ENCODE measurements at places on chromosomes 5 and 9.

DNA sequence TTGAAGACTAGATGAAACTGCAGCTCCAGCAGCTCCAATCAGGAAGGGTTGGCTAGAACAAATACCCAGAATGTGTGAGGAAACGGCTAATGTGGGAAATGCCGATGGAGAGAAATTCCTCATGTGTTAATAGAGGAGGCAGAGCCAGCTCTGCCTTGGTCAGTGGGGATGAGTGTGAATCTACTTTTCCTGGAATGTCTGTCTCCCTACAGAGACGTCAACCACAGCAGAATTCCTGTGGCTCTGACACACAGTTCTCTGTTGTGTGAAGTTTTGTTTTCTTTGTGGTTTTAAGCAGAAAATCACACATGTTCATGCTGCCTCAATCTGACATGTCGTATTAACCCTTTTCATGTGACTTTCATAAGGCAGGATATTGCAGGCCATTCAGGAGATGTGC is 476.6 kb upstream of the WWC1 start:
- no peak for DNase-seq

GRCh38 chr5:79560771-79561524 is 47.0 kb upstream of the HOMER1 start:
- DNase-seq, result no peak

- DNase-seq, result no peak
Observed at GRCh38 chr9:91646702-91647101, 223.1 kb upstream of the NFIL3 start.

DNA sequence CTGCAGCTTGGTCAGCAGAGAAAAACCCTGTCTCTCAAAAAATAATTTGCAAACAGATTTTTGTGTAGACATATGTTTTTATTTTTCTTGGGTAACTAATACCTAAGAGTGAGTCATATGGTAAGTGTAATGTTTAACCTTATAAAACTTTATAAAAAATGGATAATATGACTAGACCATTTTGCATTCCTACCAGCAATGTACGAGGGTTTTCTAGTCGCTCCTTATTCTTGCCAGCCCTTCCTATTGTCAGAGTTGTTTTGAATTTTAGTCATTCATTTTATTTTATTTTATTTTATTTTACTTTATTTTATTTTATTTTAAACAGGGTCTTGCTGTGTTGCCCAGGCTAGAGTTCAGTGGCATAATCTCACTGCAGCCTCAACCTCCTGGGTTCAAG is 37.8 kb downstream of the RABGAP1 start:
- no peak for DNase-seq

DNA sequence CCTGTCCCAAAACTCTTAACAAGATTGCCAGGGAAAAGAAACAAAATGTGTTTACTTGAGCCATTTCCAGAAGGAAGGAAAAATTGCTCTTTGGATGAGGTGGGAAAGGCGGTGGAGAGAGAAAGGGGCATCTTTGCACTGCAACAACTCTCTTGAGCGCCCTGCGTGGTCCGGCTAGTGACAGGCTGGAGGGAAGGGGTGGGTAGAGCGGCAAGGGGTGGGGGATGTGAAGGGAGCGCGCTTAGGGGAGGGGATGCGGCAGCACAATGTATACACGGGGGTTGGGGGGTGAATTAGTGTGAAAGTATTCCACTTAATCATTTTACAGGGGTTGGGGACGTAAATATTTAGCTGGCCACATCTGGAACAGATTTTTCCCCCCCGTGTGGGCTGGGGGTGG is 1.3 kb downstream of the FGF10 start:
- DNase-seq, result no peak

DNA sequence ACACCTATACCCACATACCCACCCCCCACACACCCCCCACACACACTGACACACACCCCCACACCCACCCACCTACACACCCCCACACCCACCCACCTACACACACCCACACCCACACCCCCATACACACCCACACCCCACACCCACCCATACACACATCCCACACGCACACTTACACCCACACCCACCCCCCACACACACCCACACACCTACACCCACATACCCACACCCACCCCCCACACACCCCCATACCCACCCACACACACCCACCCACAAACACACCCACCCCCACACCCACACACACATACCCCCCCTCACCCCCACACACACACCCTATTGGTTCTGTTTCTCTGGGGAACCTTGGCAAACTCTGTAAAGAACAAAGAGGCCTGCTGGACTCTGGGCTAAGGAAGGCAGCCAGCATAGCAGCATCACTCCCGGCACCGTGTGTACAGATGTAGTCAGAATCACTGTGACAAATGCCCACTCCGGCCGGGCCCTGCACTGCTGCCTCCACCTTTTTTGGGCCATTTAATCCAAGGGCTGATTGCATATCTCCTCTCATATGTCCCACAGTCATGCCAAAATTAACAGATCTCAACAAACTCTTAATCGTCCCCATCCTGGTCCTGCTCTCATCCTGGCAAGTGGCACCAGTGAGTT is 42.3 kb downstream of the COL23A1 start:
- no peak for DNase-seq

DNA sequence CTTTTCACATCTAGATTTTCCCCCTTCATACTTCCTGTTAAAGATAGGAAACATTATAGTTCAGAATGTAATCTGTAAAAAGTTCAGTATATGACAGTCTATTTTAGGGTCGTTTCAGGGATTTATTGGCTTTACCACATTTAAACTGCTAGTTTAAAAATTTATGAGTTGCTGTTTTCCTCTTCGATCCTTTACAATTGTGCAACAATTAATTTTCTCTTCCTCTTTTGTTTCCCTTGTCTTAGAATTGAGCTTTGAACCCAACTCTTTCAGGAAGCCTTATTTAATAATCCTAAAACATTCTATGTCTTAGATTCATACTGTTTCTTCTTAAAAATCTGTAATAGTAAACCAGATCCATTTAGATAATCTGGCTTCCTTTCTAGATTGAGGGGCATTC is 16.4 kb downstream of the ZSWIM6 start:
- no peak for DNase-seq

DNA sequence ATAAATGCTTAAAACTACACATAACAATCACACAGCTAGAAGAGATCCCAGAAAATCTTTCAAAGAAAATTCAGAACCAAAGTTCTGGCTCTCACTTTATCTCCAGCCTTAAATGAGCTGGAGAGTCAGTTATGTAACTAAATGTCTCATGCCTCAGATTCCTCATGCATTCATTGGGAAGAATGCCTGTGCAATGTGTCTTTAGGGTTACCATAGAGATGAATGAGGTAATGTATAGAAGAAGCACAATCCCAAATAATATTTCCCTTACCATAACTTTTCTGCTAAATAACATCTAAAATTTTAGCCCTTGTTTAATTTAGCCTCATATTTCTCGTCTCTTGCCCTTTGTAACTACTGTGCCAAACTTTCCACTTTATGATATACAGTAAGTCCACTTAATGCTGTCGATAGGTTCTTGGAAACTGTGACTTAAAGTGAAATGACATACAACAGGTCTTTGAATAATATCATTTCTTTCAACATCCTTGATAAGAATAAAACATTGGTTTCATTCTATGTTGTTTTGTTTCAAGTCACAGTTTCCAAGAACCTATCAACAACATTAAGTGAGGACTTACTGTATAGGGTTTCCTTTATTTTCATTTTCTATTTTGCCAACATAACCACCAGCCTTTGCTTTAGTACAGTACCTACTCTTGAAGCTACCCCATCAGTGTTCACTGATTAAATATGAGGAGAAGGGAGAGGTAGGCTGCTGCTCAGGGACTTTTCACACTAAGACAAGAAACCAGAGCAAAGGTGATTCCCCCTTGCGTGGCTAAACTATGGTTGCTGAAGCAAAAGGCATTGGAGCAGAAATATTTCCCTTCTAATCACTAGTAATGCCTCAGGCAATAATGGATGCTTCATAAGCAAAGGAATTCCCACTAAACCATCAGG is 295.7 kb upstream of the PTGER4 start:
- DNase-seq, result no peak

DNA sequence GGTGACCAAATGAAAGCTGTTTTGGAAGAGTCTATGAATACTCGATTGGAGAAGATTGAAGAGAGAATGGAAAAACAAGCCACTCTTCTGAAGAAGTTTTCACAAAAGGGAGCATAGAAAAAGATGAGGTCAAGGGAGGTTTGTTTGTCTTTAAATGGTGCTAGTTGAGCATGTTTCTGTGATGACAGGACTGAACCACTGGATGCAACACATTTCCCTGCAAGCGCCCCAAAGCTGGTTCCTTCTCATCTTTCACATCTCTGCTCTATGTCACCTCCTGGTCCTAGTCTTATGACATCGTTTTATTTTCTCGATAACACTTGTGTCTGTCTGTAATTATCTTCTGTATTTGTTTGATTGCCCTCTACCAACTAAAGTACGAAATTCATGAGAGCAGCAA is 3.8 kb upstream of the CCDC192 start:
- no peak for DNase-seq

- DNase-seq, result no peak
Observed at GRCh38 chr5:179258001-179258921, 87.0 kb downstream of the ADAMTS2 start.

GRCh38 chr9:136773386-136774044 is 9.2 kb upstream of the LCN15 start:
- no peak for DNase-seq

DNA sequence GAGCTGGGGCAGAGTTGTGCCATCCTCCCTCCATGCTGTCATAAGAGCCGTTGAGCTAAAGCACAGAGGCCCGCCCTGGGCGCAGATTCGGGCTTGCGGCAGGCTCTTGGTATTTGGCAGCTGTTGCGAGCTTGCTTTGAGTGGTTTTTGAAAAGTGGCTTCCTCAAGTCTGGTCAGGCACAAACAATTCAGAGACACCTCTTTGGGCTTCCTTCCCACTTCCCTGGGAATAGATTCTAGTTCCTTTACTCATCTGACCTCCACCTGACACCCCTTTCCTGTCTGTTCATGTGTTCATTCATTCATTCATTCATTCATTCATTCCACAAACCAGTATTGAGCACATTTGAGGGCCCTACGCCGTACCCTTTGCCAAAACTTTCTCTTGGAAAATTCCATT is 27.4 kb downstream of the NCS1 start:
- DNase-seq, result peak; percentile 71

GRCh38 chr5:142869886-142870285 is 99.7 kb downstream of the ARHGAP26 start:
- DNase-seq, result peak; percentile 81

DNA sequence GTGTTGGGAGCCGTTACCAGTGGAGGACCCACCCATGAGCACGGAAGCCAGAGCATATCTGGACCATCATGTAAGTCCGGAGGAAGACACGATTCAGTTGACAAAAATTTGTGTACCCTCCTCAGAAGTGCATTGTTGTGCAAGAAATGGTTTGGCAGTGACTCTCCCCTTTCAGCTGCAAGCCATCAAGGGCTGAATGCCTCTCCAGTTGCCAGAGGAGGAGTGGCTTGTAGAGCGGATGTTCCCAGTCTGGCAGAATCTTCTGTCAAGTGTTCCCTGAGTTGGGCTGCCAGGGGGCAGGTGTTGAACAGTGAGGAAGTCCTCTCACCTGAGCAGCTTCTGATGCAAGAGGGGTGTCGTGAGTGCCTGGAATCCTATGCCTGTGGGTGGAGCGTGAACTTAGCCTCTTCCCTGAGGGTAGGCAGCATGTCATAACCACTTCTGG is 27.6 kb upstream of the CDKN2AIPNL start:
- DNase-seq, result no peak

DNA sequence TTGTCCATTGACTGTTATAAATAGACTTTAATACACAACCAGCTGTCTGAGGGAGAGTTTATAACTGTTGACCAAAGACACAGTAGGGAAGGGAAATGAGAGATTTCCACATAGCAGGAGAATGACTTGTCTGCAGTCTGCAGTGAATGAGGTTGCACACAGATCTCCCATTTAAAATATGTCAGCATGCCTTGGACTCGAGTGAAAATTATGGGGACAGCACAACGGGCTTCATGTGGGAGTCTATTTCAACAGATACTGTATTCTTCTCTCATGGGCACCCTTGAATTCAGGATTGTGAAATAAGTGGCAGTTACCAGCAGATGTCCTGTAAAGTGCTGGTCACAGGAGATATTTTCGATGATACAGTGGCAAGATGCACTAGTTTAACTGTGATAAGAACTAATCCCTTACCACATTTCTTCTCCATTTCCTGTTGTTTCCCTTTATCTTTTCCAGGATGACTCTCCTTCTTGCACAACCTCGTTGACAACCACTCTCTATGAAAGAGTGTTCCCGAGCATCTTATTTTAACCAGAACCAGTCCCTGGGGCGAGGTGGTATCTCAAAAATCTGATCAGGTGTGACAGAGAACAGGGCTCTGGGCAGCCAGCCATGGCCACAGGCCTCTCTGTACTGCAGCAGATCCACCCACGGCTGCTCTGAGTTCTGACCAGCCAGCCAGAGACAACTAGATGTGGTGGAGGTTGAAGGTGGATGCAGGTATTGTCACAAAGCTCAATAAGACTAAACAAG is 51.5 kb upstream of the MAP3K1 start:
- DNase-seq, result no peak

- DNase-seq, result no peak
Observed at GRCh38 chr5:176611435-176611834, 1.5 kb upstream of the GPRIN1 start.

DNA sequence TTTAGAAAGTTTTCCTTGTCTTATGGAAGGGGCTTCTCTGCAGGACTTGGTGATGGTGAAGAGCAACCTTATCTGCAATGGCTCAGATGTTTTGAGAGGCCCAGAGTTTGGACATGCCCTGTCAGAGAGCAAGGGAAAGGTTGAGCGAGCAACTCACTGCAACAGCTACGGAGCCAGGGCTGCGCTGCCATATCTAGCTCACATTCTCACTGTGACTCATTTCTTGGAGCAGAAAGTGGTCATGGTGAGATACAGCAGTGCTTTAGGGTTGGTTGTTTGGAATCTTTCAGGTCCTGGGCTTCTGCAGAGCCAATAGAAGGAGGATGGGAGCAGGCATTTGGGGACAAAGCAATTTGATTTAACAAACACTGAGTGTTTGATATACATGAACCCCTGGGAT is 12.3 kb downstream of the GLRA1 start:
- no peak for DNase-seq

- no peak for DNase-seq
Observed at GRCh38 chr5:154786414-154786813, 31.2 kb downstream of the LARP1 start.

DNA sequence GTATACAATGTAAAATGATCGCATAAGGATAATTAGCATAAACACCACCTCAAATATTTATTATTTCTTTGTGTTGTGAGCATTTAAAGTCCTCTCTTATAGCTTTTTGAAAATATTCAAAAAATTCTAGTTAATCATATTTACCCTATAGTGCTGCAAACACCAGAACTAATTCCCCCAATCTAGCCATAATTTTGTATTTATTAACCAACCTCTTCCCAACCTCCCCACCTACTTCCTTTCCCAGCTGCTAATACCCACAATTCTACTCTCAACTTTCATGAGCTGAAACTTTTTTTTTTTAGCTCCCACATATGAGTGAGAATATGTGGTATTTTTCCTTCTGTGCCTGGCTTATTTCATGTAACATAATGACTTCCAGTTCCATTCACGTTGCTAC is 317.8 kb upstream of the ATP10B start:
- no peak for DNase-seq
